ENCODE measurements at places on chromosomes 1 and 21. TPM values are rescaled to one million over a fixed set of nuclear protein-coding genes. Genes with fewer than 3 reads are reported as not detected.

GRCh38 chr1:76160225-76160624 lies 85.7 kb downstream of the ST6GALNAC3 start:
- no peak for DNase-seq
- no peak overlapping the region for H3K4me3 ChIP-seq
- H3K36me3 ChIP-seq = no peaks in the 10 kb centered on the region

- peaks cover 3% of the 10 kb centered on the region for H3K4me1 ChIP-seq
- no peaks in the 10 kb centered on the region for H3K27me3 ChIP-seq
- no peak overlapping the region for H3K4me3 ChIP-seq
- H3K36me3 ChIP-seq = no peaks in the 10 kb centered on the region
- peak; percentile 73 for DNase-seq
- H3K27ac ChIP-seq = peak overlapping the region; percentile 51
Observed at GRCh38 chr1:24952413-24952841, 22.4 kb upstream of the RUNX3 start.

The AQP10 gene
- total RNA-seq = 0.39 TPM

The RIMKLA gene
- 0.13 TPM for total RNA-seq

GRCh38 chr1:42684139-42684538 lies 1.9 kb downstream of the YBX1 start:
- peaks cover 81% of the 10 kb centered on the region for H3K4me1 ChIP-seq
- no peak for DNase-seq
- peak overlapping the region; percentile 92 for H3K4me3 ChIP-seq
- no peaks in the 10 kb centered on the region for H3K27me3 ChIP-seq

The AUNIP gene
- 0.77 TPM for total RNA-seq

The OR10J1 gene
- not detected for total RNA-seq

Measured in spleen (tissue), 13 donors.